ENCODE measurements at places on chromosomes 16 and 17.
A peak's percentile ranks its signal among the peaks of the same experiment; 100 is the strongest.

GRCh38 chr16:10428433-10429168 is 42.7 kb downstream of the ATF7IP2 start:
- DNase-seq = no peak

DNA sequence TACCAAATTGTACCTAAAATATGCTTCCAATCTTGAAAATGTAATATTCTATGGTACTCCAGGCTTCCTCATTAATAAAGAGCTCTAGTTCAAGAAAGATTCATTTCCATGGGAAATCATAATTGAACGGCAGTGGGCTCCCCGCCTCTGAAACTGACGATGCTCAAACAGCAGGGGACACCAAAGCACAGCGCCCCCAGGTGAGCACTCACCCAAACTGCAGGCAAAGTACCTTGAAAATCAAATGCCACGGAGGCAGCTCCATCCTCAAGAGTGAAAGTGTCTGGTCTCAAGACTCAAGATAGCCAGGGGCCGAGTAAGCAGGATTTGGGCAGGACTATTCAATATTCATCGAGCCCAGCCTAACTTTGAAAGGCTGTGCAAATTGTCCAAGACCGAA is 217.4 kb upstream of the TNRC6C start:
- no peak for DNase-seq

- no peak for DNase-seq
Observed at GRCh38 chr16:82160226-82160625, 9.8 kb downstream of the MPHOSPH6 start.

GRCh38 chr16:49355933-49356665 is 17.5 kb upstream of the C16orf78 start:
- DNase-seq = no peak

- DNase-seq = peak; percentile 96
Observed at GRCh38 chr16:30947859-30948666, 805 bp upstream of the ORAI3 start.

- no peak for DNase-seq
Observed at GRCh38 chr17:795721-796120, 13.6 kb downstream of the MRM3 start.

DNA sequence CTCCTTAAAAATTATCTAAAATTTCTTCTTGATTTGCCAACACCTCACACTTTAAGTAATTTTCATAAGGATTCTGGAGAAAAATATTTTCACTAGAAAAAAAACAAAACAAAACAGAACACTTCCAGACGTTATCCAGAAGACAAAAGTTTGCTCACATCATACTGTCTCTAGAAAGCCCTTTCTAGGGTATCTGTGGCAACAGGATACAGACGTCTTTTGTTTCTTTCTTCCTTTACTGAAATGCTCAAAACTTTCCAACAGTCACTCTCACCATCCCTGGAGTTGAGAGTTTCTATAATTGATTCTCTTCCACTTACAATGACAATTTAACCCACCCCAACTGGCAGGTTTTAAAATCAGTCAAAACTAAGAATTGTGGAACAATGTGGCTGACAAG is 2.6 kb downstream of the ZC3H7A start:
- DNase-seq = no peak

GRCh38 chr16:87438611-87438985 is 46.5 kb downstream of the MAP1LC3B start:
- no peak for DNase-seq

GRCh38 chr16:4689091-4689671 is 4.2 kb upstream of the NUDT16L1 start:
- no peak for DNase-seq

DNA sequence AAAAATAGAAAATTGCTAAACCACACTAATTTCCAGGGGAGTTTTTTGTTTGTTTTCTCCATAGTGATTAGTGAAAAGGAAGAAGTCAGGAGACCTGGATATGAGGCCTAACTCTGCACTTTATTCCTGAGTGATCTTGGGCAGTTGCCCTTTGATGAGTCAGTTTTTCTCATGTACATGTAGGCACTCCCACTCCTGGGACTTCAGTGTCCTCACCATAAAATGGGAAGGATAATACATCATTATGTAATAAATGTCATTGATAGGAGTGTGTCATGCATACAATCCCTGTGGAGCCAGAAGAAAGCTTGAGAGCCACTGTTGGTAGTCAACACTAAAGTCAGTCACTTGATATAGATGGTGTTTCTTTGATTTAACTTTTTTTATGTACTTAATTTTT is 32.5 kb downstream of the WIPF2 start:
- DNase-seq = peak; percentile 3

DNA sequence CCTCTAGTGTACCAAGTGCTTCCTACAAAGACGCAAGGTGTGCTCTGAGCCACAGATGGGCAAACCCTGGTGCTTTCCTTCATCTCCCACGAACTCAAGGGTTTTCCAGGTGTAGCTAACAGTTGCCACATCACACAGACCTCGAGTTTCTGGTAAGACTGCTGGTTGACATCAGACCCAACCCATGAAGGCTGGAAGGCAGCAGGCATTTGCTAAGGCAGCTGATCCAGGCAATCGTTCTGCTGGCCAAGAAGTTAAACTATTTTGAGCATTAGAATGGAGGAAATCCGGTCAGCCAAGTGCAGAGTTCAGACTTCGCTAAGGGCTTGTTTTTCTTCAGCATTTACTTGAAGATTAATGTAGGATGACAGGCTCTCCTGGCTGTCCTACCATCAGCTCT is 11.5 kb downstream of the HAS3 start:
- DNase-seq = no peak

DNA sequence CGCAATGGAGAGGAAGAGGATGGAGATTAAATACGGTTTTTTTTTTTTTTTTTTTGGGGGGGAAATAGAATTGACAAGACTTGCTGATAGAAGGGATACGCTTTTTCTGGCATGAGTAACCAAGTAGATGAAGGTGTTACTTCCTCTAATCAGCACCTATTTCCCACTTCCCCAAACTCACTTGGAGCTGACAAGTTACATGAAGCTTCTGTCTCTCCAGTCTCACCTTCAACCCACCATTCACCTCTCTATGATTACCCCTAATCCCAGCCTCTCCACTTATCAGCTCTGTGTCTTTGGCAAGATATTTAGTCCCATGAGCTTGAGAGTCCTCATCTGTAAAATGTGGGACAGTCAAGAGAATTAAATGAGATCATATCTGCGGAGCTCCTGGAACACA is 185.9 kb upstream of the HS3ST3A1 start:
- DNase-seq = no peak

All from amniotic stem cell (primary cell).